ENCODE measurements at places on chromosomes 7 and 10.

DNA sequence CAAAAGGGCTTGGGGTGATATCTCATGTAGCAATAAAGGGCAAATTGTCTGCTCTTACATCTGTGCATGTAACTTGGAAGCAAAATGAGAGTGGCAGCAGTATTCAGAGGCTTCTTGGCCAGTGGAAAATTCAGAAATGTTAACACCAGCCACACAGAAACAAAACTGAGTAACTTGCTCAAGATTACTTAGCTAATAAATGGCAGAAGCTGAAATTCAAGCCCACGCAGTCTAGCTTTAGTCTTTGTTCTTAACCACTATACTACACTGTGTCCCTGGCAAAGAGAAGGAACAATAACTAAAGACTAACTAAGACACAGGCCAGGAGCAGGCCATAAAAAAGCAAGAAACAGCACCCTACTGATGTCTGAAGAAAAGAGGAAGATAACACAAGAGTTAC, 185.9 kb upstream of the ASAH2 start:
- no peak for DNase-seq

DNA sequence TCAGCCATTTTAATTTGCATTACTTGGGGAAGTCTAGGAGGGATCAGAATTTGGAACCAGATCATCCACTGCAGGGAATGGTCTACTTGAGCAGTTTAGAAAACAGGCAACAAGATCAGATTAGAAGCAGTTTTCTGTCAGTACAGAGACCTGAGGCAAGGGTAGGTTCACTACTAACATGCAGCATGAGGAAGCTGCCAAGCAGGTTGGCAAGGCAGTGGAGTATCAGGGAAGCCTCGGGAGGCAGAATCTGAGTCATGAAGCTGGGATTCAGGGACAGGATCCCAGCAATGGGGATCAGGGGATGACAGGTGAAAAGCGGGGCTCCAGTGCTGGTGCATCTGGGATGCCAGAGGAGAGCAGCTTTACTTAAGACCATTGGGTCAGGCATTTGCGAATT, 28.1 kb downstream of the ENO4 start:
- peak; percentile 27 for DNase-seq

GRCh38 chr7:143504215-143504936, 26.7 kb downstream of the TAS2R41 start:
- DNase-seq: no peak

GRCh38 chr10:133227256-133227655, 2.8 kb upstream of the UTF1 start:
- DNase-seq: no peak

DNA sequence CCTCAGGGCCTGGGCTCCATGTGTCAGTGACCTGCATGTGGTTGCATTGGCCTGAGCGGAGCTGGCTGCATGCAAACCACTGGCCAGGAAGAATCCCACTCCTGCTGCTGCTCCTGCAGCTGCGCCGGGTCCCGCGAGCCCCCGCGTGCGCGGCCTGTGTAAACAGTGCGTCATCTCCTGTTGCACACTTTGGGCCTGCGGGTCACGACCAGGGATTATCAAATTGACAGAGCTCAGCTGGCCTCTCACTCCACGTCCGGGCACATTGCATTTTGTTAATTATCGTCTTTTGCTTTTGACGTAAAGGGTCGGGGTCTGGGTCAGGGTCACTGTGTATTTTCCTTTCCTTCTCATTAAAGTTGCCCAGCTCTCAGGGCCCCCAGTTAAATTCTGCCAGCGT, 132.6 kb downstream of the RGS10 start:
- no peak for DNase-seq

- DNase-seq: no peak
Observed at GRCh38 chr7:49486974-49487829, 286.2 kb upstream of the VWC2 start.

- no peak for DNase-seq
Observed at GRCh38 chr10:29517352-29517923, 117.3 kb downstream of the SVIL start.

DNA sequence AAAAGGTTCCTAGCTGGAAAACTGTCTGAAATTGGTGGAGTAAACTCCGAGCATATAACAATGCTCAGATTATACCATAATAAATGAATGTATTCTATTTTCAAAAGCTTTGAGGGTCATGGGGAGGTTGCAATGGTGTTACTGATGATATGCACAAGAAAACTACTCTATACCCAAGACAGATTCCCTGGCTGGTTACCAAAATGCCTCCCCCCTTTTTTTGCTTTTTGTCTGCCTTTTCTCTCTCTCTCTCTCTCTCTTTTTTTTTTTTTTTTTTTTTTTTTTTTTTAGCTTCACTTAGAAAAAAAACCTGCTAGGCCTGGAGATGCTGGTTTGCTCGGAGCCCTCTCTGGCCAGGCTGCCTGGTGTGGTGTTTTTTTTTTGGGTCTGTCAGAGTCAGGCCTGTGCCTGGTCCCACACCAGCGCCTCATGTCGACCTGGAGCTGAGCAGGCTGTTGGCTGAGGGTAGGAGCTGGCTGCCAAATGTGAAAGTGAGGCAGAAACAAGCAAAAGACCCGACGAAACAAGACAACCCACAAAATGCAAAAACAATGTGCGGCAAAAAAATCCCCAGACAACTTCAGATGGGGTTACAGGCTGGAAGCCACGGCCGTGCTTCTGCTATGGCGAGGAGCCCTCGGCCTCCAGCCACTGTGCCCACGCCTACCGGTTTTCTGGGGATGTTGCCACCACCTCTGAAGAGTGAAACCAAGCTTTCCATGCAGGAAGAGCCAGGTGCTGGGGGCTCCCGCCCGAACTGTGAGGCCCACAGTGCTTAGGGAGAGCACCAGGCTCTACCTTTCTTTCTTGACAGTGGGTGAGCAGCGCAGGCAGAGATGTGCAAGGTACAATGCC, 59.9 kb upstream of the EFCAB10 start:
- DNase-seq: no peak

DNA sequence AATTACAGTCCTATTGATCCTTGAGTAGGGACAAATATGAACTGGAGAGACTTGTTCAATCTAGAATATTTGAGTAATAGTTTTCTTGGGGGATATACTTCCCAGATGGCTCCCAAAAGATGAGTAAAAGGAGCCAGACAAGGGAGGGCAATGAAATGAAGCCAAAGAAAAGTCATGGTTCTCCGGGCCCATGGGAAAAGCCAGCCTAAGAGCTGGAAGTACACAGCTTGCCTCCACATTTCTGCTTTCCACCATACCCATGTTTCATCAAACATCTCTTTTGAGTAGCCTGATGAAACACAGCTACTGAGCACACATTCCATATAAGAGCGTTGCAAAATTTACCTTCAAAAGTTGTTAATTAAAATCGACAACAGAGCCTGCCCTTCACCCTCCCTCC, 535.0 kb upstream of the FZD8 start:
- no peak for DNase-seq

DNA sequence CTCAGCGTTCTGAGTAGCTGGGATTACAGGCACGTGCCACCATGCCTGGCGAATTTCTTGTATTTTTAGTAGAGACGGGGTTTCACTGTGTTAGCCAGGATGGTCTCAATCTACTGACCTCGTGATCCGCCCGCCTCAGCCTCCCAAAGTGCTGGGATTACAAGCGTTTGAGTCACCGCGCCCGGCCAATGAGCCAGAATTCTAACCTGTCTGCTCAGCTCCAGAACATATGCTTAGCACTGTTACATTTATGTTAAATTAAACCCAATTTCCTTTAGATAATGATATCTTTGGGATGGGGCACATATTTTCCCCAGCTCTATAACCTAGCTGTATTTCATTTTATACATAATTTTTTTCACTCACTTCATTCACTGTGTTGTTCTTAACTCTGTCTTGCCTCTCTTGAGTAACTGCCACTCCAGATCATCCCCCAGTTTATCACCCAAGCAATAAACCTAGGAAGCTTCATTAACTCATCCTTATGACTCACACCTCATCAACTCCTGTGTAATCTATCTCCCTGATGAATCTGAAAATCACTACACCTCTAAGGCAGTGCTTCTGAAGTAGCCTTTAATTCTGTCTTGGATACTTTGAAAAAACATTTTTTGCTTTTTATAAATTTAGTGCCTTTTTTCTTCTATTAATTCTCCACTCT, 559.7 kb upstream of the ZWINT start:
- DNase-seq: peak; percentile 2

- peak; percentile 98 for DNase-seq
Observed at GRCh38 chr10:90051474-90051873, 350.1 kb downstream of the KIF20B start.

DNA sequence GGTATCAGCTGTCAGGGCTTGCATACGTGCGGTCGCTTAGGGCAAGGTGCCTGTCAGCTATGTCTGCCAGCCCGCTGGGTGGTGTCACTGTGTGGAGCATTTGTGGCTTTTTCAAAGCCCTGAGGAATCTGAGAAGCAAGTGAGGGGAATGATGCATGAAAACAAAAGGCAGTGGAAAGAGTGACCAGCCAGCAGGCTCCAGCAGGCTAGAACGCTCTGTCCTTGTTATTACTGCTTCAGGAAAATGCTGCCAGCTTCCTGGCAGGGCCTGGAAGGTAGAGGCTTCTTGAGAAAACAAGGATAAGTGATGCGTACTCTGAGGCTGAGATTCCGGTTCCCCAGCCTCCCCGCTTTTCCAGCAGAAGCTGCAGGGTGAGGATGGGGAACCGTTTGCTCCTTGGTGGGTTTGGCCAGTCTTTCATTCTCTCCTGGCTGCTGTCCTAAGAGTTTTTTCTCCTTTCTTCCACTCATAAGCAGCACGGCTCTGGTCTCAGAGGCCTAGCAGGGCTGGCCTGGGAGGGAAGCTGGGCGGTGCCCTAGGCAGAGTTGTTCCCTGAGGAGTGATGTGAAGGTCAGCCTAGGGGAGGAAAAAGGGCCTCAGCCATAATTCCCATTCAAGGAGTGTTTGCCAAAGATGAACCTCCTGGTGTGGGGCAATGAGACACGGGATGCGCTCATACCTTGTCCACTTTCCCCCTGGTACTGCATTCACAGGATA, 42.8 kb upstream of the MKLN1 start:
- DNase-seq: peak; percentile 36

DNA sequence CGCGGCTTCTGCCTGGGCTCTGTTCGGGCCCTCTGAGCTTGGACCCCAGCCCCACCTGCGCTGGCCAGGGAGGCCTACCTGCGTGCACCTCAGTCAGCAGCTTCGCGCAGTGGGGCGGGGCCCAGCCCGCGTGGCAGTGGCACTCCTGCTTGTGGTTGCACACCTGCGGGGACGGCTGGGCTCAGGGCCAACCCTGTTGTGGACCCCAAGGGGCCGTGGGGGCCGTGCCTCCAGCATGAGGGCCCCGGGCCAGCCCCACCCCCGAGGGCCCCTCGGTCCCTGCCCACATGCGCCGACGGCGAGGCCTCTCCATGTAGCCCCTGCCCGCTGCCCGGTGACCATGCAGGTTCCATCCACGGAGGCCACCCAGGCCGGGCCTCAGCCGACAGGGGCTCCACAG, 7.3 kb downstream of the ADAM8 start:
- DNase-seq: no peak

DNA sequence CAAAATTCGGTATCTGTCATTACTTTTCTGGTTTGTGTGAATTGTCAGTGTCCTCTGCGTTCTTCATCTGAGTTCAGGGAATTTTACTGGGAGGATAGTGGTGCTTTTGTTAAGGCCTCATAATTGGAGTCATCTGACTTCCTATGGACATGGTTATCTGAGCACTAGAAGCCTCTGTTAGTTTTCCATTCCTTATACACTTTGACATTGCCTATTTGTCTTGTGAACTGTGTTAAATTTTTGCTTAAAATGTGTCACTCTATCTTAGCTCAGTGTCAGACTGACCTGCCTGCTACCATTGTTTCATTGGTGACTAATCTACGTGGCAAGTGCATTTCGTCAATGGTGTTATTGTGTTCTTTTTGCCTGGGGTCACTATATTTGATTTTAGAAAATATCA, 253.3 kb downstream of the SEMA3A start:
- no peak for DNase-seq

GRCh38 chr10:108736111-108736510, 1187.2 kb downstream of the XPNPEP1 start:
- no peak for DNase-seq

- no peak for DNase-seq
Observed at GRCh38 chr7:47300472-47301104, 281.3 kb downstream of the TNS3 start.

DNA sequence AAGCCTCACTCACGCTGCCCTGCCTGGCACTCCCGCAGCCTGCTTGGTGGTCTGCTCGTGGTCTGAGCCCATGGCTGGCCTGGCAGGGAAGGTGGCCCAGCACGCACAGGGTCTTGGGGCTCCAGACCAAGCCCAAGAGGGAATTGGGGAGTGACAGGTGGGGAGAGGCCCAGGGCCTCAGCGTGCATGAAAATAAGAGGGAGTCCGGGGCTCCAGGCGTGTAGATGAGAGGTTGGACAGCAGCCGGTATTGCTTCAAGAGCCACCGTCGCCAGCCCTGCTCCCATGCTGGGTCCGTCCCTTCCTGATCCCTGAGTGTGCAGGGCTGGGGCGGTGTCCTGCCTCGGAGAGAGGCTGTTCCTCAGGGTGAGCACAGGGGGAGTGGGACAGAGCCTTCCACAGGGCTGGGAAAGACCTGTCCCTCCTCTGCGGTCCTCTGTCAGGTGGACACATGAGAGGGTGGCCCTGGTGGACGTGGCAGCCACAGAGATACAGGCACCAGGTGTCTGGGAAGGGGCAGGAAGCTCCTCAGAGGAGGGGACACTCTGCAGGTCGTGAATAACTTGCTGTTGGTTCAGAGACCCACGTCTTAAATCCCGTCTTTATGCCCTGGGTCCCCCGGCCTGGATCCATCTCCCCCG, 113.1 kb downstream of the INPP5A start:
- no peak for DNase-seq

GRCh38 chr7:44223362-44224079, 22.7 kb downstream of the YKT6 start:
- DNase-seq: no peak

DNA sequence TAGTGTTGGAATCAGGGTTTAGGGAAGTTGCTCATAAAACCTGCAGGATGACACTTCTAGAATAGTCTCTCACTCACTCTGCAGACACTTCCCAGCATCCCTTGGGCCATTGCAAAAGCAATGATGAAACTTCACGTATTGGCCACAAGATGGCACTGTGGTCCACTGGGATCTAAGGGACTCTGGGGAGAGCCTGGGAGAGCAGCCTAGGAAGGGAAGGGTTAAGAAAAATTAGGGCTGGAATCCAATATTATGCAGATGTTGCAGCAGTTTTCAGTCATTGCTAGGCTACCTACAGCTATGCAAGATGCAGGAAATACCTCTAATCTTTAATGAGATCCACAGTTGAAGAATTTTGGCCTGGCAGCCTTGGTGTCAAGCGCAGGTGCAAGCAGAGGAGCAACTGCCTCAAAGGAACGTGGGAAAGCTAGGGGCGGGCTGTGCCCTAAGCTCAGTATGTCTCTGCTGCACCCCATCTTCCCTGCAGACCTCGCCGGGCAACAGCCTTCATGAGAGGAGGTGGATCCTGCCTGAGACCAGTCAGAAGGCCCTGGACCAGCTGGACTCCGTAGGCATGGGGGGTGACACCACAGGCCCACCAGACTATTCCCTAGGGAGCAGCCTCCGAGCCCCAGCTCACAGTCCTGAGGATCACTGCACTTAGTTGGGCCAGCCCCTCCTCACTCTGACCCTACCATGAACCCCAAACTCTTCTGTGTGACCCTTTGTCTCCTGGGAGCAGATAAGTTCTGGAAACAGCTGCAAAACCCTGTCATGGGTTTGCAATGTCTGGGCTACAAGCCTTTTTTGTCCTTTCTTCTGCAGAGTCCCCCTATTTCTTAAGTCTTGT, 127.9 kb upstream of the PRSS58 start:
- DNase-seq: peak; percentile 71
